CD4-positive, alpha-beta T cell treated with Interferon alpha-2 for 1 hour (primary cell): ENCODE measurements at places on chromosomes 4 and X.

DNA sequence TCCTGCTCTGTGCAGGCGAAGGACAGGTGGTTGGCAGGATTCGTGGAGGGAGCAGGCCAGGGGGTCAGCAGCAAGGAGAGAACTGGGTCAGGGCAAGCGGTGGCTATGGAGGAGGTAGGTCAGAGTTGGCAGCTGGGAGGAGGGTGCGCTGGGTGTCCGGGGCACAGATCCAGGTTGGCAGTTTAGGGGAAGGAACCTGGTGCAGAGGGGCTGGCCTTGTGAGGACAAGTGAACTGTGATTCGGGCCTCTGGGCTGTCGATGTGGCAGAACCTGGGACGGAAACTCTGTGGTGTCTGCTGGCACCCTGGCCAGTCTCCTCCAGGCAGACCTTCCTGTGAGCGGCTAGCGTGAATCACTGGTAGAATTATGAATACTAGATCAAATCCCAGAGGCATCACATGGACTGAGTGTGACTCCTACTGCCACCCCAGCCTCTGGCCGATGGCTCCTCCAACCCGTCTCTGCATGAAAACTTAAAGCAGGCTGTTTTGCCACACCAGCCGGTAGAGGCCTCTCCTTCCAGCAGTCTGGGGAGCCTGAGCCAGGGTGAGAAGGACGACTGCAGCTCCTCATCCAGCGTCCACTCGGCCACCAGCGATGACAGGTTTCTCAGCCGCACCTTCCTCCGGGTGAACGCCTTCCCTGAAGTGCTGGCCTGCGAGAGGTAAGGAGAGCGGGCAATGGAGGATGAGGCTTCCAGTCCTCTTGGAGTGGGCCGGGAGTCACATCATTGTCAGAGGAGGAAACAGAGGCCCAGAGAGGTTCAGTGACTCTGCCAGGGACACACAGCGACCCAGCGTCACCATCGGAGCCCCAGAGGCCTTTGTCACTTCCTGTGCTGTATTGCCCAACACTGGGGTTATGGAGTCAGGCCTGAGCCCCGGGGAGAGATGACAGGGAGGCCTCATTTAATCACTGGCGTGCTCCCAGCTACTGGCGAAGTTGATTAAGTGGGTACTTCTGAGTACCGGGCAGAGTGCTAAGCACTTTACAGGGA is 20.3 kb downstream of the EVC start:
- DNase-seq, result no peak

- DNase-seq, result no peak
Observed at GRCh38 chr4:5257086-5257485, 205.8 kb downstream of the STK32B start.

DNA sequence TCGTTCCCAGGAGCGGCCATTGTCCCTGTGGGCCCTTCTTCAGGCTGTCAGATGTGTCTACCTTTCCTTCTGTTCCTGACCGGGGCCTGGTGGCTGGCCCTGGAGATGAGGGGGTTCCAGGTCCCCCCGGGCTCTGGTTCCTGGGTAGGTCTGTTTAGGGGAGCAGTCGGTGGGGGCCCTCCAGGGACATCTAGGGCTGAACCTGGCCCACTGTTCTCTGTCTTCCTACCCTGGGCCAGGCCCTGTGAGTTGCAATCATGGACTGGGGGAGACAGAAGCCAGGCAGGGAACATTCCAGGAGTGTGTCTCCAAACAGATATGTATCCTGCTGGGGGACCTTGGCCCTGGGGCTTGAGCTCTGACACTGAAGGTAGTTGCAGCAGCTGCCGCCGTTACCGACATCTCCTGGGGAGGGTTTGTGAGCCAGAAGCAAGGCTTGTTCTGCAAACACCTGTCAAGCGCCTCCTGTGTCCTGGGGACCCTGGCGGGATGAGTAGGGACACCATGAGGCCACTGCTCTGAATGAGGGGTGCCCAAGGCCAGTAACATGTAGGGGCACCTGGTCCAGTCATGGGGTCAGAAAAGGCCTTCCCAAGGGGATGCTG is 49.5 kb upstream of the ADRA2C start:
- no peak for DNase-seq

- DNase-seq, result no peak
Observed at GRCh38 chr4:110754716-110755115, 131.8 kb upstream of the PITX2 start.

GRCh38 chr4:119059221-119059620 is 76.4 kb upstream of the MYOZ2 start:
- no peak for DNase-seq

GRCh38 chr4:115259642-115260041 is 146.2 kb upstream of the NDST4 start:
- DNase-seq, result no peak

DNA sequence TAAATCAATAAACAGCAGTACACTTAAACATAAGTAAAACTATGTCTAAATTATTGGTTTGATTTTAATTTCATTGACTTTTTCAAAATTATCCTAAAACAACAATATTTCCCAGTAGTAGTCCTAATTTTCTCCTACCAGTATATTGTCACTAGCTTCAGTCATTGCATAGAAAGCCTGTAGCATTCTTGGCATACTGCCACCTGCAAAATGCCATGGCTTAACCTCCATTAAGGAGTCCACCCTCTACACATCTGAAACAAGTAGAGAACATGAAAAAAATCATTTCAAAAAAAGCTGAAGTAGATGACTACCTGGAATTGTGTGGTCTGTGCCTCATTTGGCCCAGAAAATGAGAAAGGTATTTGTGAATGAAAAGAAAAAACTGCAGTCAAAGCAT is 348.5 kb downstream of the INPP4B start:
- DNase-seq, result no peak

GRCh38 chr4:7649741-7650531 is 215.2 kb upstream of the PSAPL1 start:
- DNase-seq, result peak; percentile 65

DNA sequence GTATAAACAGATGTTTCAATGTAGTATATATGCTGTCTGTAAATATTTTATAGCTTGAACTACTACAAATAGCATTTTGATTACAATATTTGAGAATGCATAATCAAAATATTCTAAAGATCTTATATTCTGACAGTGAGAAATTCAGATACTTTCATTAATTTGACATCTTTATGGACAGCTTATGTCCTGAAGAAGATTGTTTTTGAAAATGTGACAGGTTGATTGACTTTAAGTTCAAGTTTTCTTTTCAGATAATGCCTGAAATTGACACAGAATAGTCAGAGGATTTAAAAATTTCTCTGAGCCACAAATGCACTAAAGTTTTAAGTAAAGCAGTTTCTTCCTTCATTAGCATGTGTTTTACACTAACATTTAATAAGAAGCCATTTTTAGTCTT is 799.8 kb downstream of the CCSER1 start:
- DNase-seq, result no peak

DNA sequence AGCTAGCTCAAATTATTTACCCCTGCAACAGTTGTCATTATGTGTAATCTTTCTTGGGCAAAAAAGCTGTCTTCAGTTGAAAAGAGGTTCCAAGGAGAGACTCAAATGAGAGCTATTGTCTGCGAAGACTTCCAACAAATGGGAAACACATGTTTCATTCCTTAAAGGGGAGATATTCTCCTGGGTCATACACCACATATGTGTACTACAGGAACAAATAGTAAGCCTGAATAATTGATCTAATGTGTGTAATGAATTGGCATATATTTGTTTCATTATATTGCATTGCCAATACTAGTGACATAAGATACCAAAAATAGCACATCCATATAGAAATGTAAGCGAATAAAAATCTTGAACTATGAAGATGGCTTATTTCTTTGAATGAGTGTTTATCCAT is 950.9 kb upstream of the NDST4 start:
- no peak for DNase-seq

GRCh38 chrX:153927922-153928760 is 2.1 kb upstream of the ARHGAP4 start:
- peak; percentile 98 for DNase-seq

GRCh38 chr4:6607368-6608055 is 32.5 kb downstream of the MAN2B2 start:
- DNase-seq, result no peak

- DNase-seq, result no peak
Observed at GRCh38 chr4:19191979-19192650, 1059.6 kb upstream of the SLIT2 start.
